ENCODE measurements at places on chromosomes 1 and 21.

DNA sequence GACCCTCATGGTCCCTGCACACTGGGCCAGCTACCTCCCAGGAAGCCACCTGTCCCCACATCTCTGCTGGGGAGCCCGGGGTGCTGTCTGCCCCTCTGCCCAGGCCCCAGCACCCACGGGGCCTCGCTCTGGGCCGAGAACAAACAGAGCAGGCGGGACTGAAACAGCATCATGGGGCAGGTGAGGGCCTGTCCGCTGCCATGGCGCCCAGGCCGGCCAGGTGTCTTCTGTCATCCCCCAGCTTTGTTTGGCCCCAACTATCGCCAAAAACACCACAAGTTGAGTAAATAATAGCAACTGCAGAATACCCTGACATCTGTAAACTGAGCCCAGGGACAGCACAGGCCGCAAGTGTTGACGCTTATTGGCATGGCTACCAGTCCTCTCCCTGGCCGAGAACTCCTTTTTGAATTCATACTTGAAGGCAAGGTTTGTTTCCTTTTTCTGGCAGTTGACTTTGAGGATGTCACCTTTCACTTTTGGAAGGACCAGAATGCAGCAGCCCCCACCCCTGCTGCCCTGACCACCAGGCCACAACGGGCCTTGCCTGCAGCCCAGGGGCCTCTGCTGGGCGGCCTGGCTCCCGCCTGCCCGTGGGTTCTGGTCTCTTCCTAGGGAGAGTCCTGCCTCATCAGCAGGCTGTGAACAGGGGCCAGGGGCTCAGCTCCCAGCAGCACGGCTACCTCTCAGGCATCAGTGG lies 152.7 kb downstream of the CASZ1 start:
- DNase-seq: no peak

GRCh38 chr1:227777646-227778045 lies 37.8 kb upstream of the PRSS38 start:
- no peak for DNase-seq

DNA sequence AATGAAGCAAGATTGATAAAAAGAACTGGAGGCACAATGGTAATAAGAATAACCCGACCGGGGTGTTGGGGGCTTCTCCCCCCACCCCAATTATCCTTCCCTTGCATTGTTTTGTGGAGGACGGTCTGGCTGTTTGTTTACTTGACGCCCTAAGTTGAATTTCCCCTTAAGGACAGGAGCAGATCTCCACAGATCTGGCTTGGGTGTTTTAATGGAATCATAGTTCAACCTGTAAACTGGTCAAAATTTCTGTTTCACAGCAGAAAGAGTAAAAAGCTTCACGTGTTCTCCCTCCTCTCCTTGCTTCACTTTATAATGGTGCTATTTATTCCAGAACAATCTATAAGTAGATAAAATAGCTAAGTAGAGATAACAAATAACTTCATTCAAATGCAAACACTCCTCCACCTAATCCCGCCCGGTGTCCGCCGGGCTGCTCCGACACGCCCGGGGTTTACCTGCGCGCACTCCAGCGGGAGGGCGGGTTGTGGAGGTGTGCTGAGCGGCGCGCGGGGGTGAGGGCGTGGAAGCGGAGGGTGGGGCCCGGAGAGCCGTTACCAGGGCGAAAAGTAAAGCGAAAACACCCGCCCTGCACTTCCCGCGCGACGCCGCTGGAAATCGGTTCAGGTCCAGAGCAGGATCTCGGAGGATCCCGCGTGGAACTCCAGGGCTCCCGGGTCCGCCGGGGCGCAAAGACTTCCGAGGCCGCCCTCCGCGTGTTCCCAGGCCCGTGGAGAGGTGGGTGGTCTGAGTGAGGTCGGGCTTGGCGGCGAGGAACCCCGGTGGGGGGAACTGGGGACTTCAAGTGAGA lies 2.0 kb upstream of the ATF3 start:
- no peak for DNase-seq

DNA sequence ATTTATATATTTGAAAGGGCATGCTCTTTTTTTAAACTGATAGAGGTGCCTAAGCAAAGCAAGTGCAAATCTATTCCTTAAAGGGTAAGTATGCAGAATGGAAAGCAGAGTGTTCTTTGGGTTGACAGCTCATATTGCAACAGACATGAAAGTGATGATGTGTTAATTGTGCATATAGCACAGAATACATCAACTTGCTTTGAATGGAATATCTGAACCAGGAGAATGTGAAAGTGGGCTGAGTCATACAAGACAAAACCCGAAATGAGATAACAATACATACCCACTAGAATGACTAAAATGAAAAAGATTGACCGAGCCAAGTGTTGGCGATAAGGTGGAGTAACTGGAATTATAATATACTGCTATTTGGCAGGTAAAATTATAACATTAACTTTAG lies 4.3 kb downstream of the CR1 start:
- DNase-seq: no peak

- no peak for DNase-seq
Measured at GRCh38 chr21:45615145-45615711, 28.3 kb upstream of the PCBP3 start.

GRCh38 chr1:37672136-37672870 lies 20.0 kb upstream of the CDCA8 start:
- no peak for DNase-seq

DNA sequence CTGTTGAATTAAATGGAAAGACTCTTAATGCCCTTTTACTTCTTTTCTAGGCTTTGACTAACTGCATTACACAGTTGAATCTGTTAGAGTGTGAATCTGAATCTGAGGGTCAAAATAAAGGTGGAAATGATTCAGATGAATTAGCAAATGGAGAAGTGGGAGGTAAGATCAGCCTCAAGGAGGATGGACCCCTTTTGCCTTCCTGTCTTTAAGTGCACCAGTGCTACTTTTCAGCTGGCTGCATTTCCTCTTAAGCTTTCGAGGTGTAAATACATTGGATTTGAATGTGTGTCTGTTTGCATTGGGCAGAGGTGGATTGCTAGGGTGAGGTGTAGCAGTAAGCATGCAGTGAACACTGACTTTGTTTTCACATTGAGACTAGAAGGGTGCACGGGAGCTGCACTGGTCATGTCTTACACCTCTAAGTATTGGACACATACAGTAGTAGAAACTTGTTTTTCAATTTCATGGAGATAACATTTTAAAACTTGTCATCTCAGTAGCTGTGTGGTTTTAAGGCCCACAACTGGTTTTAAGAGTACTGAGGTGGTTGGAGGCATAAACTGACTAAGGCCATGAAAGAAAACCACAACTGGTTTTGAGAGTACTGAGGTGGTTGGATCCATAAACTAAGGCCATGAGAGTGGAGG lies 35.4 kb downstream of the MIA3 start:
- no peak for DNase-seq

DNA sequence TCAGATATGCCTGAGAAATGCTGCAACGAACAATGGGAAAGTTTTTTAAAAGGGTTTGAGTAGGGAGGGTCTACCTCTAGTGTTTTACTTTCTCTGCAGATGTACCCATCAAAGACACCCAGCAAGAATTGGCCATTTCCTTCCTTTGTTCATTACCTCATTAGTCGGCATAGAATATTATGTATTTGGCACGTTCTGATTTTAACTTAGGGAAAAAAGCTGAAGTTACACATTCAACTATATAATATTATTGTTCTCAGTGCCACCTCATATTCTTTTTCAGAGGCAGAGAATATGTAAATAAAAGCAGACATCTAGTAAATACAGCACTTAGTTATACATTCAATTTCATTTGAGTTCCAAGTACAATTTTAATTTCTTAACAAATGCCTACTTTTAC lies 83.7 kb upstream of the PPP2R5A start:
- DNase-seq: no peak

- DNase-seq: no peak
Measured at GRCh38 chr1:89198081-89198480, 661 bp downstream of the GBP4 start.

GRCh38 chr21:23886828-23887724 lies 1720.2 kb downstream of the MRPL39 start:
- DNase-seq: no peak

DNA sequence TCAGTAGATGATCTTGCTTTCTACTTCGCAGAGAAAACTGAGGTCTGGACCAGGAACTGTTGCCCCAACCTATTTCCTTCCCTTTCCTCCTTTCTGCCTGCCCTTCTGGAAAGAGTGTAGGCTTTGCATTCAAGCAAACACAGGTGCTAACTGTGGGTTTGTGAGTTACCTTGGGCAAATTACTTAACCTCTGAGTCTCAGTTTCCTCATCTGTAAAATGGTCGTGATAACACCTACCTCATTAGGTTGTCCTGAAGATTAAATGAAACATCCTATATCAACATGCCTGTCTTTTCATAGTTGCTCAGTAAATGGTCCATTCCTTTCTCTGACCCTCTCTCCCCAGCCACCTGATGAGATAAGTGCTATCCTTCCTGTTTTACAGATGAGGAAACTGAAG lies 9.5 kb upstream of the BLACAT1 start:
- DNase-seq: no peak

GRCh38 chr1:110876748-110877341 lies 3.9 kb downstream of the CD53 start:
- no peak for DNase-seq

DNA sequence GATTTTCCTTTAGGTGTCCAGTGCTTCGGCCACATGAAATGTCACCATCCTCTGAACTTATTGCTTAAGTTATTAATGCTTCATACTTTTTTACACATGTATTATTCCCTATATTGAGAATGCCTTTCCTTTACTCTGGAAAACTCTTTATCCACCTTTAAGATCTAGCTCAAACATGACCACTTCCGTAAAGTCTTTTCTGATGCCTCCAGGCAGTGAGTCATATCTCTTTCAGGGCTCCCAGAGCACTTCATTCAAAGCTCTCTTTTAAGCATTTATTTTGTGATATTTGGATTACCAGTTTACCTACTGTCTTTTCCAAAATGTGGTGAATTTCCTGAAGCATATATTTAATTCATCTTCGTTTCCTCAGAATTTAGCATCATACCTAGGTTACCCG lies 178.9 kb downstream of the HS2ST1 start:
- DNase-seq: peak; percentile 41

- no peak for DNase-seq
Measured at GRCh38 chr1:153698923-153699714, 20.6 kb downstream of the NPR1 start.

DNA sequence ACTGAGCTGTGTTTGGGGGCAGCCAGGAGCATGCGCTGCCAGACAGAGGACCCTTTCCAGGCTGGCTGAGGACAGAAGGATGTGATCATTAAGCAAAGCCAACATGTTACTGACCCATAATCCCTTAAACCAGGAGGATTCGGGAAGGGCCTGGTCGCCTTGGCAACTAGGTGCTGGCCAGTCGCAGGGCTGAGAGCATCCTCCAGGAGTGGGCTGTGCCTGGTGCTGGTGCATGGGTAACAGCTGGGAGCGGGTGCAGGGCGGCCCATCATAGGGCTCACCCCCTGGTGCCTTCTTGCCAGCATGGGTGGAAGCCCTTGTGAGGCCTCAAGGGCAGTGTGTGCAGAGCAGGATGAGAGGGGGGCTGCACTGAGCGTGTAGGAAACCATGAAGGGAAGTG lies 17.2 kb downstream of the CDK18 start:
- DNase-seq: no peak

DNA sequence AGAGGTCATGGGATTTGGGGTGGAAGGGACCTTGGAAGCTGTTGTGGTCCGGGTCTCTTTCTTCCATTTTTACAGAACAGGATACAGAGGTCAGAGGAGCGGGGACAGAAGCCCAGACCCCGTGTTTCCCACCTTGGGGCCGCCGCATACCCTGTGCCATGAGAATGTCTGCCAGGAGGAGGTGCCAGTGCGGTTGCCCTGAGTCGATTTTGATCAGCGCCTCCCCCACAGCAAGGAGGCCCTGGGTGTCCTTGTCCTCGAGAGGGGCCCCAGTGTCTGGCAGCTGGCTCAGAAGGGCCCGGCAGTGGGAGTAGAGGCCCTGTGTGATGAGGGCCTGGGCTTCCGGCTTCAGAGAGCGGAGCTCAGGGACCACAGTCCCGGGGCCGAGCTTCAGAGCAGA lies 12.3 kb upstream of the MMEL1 start:
- no peak for DNase-seq
